Fibroblast of the aortic adventitia (primary cell): ENCODE measurements at places on chromosomes 2 and 18. TPM values are rescaled to one million over a fixed set of nuclear protein-coding genes. Genes with fewer than 3 reads are reported as not detected.

DNA sequence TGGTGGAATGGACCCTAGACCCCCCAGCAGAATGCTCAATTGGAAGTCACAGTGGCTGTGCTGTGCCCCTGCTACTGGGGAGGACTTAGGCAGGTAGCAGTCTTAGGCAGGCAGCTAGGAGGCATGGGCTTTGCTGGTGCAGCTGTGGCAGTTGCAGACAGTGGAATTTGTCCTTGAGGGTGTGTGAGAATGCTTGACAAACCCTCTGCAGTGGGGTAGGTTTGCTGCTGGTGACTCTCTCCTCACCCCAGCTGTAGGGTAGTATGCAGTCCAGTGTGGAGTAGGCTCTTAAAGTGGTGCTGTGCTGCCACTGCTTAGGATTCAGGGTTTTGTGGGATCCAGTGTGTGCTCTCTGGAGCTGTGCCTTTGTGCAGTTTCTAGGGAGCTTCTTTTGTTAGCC lies 61.3 kb downstream of the NUP35 start:
- no peak for DNase-seq

GRCh38 chr2:101185656-101186055 lies 34.5 kb upstream of the TBC1D8 start:
- no peak for DNase-seq

- DNase-seq, result peak; percentile 77
These were observed 80.3 kb downstream of the VSNL1 start for GRCh38 chr2:17620841-17621240.

GRCh38 chr2:190465060-190465459 lies 56.9 kb downstream of the MFSD6 start:
- DNase-seq, result no peak

DNA sequence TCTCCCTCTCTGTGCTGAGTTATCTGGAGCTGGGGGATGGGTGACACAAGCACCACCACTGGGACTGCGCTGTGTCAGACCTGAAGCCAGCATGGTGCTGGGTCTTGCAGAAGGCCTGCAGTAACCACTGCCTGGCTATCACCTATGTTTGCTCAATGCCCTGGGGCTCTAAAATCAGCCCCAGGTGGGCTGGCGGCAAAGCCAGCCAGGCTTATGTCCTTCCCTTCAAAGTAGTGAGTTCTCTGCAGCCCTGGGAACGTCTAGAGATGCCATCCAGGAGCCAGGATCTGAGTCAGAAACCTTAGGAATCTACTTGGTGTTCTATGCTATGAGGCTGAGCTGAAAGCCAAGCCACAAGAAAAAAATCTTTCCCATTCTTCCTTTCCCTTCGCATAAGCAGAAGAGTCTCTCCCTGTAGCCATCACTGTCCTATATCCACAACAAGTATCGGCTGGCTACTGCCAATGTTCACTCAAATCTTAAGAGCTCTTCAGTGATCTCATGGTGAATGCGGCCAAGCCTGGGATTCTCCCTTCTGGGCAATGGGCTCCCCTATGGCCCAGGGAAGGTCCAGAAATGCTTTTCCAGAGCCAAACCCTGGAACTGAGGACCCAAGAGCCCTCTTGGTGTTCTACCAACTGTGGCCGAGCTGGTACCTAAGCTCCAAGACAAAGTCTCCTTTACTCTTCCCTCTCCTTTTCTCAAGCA lies 248.7 kb downstream of the ZNF385B start:
- peak; percentile 48 for DNase-seq

DNA sequence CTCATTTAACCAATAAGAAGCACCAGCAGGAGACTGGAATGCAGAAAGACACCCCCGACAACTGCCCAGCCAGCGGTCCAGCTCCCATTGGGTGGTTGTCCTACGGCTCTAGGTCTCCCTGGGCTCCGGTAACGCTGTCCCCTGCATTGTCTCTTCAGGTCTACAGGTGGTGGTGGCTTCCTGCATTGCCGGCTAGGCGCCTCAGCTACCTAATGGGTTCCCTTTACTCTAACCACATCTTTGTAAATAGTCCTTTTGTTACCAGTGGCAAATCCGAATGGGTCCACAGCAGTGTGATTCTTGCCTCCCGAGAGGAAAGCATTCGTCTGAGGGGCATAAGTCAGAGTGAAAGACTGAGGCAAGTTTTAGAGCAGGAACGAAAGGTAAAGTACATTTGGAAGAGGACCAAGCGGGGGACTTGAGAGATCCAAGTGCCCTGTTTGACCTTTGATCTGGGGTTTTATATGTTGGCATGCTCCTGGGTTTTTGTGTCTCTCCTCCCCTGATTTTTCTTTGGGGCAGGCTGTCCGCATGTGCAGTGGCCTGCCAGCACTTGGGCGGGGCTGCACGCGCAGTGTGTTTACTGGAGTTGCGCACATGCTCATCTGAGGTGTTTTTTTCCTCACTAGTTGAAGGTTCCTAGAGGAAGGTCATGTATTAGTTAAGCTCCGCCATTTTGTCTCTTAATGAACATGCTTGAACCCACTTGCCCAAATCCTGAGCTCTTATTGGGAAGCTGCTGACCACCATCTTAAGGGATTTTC lies 11.0 kb downstream of the FABP1 start:
- no peak for DNase-seq

DNA sequence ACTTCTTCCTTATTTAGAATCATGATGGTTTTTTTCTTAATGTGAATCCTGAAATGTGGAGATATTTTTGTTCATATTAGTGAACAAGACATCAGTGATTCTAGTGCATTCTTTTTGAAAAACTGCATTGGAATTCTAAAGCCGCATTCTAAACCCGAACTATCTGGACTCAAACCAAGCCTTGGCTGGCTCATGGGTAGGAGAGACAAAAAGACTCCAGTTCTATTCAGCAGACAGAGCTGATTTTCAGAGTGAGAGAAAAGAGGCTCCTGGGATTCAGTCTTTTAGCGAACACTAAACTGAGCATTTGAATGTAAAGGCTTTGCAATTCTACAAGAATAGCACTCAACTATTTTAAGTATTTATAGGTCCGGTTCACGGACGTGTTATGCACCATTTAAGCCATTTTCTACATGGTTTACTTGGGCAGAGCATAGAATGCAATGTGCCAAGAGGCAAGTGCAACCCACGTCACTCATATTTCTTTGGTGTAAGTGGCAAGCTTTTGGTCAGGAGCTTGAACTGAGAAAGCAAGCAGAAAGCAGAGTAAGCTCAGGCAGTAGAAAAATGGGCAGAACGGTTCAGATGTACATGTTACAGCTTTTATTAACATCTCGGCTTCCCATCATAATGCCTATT lies 227.3 kb upstream of the RAB12 start:
- DNase-seq, result peak; percentile 78

The TTLL4 gene
- total RNA-seq, result 12.4 and 14.2 TPM in 2 replicates

The DSEL gene
- total RNA-seq, result 18.5 and 108 TPM in 2 replicates

The ASB18 gene
- total RNA-seq, result not detected in 2 replicates
